HS-27A (cell line): ENCODE measurements at places on chromosomes 4 and X.

- no peak for DNase-seq
These were observed 236.2 kb upstream of the HAND2 start for GRCh38 chr4:173766171-173766600.

GRCh38 chr4:11632483-11632882 is 203.8 kb upstream of the HS3ST1 start:
- DNase-seq, result no peak

- DNase-seq, result peak; percentile 7
These were observed 733.3 kb downstream of the RPA4 start for GRCh38 chrX:97616883-97617530.

DNA sequence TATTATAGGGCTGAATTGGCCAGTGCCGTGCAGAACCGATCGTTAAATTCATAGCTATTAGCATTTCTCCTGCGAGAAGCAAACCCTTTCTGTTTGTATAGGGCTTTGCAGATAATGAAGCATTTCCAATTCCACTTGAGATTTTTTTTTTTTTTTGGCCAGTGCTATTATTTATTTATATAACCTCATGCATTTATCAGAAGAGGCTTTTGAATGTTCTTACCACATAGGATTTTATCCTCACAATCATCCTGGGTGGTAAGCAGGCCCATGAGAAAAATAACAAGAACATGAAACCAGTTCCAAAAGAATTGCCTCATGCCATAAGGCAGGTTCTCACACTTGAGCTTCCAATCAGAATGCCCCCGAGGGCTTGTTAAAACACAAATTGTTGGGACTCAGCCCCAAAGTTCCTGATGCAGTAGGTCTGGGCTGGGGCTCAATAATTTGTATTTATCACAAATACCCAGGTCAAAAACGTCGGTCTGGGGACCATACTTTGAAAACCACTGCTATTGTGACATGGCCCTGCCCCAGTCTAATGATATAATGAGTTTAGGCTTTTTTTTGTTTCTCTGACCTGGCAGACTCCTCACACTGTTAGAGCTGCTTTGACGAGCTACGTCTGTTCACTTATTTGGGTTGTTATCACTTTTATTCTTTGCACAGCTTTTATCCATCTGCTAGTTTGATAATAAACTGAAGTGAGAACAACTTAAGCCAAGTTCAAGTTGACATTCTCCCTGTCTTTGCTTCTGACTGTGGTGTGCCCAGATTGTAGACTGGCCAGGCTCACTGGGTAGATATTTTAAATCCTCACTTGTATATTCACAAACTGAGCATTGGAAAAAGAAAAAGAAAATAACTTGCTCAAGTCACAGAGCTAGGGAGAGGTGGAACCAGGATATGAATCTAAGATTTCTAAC is 20.1 kb downstream of the SUPT20HL1 start:
- DNase-seq, result no peak

GRCh38 chr4:145881989-145882388 is 56.6 kb downstream of the ZNF827 start:
- DNase-seq, result no peak

DNA sequence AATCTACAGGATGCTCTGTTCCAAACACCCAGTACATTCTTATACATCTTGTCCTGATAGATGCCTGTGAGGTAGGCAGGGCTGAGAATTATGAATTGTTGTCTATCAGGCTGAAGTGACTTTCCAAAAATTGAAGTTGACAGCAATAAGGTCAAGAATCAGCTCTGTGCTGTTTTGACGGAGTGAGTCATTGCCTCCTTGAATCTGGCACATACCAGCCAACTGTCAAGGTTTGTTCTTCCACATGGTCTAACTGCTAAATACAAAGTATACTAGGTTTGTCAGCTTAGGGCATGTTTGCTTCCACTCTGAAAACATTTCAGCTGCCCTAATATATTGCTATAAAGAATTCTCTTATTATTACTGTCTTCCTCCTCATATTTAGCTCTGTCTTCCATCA is 32.3 kb downstream of the SH3RF1 start:
- DNase-seq, result no peak

DNA sequence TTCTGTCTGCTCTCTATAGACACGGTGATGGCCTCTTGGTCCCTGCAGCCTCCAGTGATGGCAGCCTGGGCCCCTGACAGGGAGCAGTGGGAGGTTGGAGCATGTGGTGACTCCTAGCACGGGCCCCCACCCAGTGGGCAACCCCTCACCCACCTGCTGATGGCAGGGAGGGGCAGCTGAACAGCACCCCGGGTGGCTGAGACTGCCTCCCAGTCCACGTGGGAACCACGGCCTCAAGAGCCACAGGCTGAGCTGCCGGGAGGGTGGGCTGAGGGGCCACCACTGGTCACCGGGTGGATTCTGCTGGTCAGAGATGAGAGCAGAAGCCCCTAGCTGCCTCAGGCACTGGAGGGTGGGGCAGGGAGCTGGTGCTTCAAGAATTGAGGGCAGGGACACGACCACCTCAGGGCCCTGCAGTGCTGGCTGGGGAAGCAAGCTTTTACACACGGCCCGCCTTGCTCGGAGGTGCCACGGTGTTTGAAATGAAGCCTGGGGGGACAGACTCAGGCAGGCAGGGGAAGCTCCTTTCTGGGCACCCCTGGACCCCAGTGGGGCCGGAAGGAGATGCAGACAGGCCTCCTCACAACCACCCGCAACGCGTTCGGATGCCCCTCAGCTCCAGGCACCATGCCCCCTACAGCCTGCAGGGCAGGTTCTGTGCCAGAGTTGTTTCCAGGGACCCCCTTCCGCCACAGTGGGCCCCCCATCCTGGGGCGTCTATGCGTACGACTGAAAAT is 6.3 kb upstream of the HAUS3 start:
- no peak for DNase-seq

DNA sequence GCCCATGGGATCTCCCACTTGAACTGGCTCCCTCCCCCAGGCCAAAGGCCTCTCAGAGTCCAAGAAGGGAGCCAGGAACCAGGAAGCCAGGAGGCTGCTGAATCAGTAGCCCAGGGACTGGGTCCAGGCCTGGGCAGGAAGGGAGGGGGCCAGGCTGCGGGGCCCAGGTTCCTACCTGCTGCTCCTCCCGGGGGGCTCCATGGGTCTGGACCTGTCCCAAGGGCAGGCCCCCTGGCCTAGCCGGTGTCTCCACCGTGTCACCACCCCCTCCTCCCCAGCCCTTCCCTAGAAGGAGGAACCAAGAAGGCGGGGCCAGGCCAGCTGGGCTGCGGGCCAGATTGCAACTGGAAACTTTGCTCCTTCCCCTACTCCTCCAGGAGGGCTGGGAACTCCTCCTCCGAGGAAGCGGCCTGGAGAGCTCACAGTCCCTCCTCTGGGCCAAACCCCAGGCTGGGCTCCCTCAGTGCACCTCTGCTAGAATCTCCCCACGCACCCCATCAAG is at the start of gene IQSEC2:
Gene IQSEC2 (minus strand): TSS at position 264 of the 502 bp plus-strand sequence.
- no peak for DNase-seq
